ENCODE measurements at places on chromosomes 2 and 18.

DNA sequence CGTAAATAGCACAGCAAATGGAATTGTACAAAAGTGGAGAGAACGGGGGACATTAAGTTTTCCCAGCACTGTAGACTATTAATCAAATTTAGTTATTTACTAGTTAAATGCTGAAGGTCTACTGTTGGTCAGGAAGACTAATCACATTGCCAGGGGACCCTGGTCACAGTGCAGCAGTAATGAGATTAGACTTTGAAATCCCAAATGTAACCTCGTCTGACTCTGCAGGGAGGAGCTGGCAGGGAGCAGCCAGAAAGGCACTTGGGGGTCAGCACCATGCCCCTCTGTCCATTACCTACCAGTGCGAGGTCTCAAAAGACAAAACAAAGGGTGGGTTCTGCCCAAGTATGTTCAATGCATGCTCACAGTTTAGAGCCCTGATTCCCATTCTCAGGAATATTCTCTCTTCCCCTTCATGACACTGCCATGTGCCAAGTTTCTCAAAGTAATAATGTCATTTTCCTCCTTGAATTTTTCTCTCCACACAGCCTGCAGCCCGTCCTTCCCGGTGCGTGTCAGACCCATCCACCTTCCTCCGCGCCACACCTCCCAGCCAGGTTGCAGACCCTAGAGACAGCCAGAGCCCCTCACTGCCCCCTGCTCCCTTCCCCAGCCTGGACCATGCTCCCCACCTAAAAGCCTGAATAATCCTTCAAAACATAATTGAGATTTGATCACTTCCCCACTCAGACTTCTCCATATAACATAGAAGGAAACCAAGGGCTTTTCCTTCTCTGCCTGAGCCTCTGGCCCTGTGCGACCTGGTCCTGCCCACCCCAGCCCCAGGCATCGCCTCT lies 52.5 kb downstream of the TMEM18 start:
- no peak for DNase-seq

DNA sequence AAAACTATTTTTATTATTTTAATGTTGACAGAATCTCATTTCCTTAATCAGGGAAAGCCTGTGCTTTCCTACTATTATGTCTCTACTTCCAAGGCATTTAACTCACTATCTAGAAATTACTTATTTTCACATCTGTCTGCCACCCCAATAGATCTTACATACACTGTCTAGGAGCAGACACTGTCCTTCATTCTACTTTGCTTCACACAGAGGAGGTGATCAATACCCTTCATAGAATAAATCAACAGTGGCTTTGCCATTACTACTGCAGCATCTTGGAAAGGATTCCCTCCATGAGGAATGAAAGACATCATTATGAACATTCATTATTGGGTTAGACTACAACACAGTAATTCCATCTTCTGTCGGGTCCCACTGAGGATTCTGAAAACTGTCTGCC lies 31.7 kb downstream of the CDH20 start:
- DNase-seq = no peak

- peak; percentile 35 for DNase-seq
These were observed 41.8 kb downstream of the NCK2 start for GRCh38 chr2:105786231-105787230.

DNA sequence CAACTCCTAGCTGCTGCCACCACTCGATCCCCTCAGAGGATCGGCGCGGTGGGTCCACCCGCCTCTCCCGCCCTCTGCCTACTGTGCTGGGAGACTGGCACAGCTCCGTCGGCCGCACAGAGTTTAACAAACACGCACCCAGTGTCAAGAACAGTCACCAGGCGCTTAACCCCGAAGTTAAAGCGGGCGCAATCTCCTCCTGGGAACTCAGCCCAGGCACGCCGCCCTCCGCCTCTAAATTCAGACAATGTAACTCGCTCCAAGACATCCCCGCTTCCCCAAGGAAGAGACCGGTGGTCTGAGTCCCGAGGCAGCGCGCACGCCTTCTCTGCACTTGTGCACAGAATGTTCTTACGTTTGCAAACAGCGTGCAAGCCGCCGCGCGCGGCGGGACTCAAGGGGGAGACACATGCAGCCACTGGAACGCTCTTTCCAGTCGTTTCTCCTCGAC lies 533 bp downstream of the CXCR4 start:
- DNase-seq = peak; percentile 62

GRCh38 chr18:31206787-31207381 lies 44.2 kb upstream of the DSC1 start:
- DNase-seq = no peak

- DNase-seq = no peak
These were observed 95.3 kb upstream of the PARD3B start for GRCh38 chr2:204449977-204450376.

DNA sequence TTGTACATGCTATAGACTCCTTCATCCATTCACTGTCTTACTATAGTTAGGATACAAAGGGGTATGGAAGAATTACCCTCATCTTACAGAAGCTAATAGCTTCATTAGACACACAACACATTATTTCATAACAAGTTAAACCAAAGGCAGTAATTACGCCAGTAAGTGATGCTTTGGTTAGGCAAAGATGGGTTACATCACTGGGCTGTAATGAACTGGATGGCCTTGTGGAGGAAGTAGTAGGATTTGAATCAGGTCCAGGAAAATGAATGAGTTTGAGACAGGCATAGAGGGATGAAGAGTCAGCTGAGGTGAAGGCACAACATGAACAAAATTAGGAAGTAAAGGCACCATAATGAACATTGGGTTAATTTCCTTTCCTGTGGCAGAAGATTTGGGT lies 80.1 kb downstream of the SOCS6 start:
- no peak for DNase-seq

GRCh38 chr18:22800551-22800951 lies 132.6 kb upstream of the RBBP8 start:
- no peak for DNase-seq

DNA sequence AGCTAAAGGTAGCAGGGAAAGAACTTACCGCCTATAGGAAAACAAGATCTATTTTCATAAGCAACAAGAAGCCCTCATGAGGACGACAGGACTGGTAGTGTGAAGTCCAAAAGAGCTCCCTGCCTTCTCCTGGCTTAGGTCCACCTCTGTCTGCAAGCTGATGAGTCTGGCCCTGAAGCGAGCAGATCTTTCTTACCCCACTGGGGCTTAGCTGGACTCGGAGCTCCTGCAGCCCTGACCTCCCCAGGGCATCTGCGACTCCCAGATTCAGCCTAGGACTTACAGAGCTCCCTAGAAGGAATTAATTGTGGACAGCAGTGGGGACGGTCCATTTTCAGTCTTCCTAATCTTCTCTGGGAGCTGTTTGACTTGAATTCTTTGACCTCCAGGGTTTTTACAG lies 53.7 kb downstream of the MCFD2 start:
- no peak for DNase-seq

- no peak for DNase-seq
These were observed 251.3 kb downstream of the DLGAP1 start for GRCh38 chr18:4203568-4204437.

DNA sequence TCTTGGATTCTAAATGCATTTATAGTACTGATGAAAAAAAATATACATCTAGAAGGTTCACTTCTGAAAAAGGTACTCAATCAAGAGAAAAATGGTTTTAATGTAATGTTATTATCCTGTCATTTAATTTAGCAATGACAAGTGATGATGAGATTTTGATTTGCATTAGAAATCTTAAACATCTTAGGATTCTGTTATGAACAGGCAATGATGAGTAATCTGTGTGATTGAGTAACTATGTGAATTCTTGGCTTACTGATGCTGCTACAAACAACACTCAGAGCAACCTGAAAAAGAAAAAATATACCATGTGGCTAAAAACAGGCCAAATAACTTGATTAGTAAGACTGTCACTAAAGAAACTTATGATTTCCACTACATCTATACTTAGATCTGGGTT lies 30.1 kb downstream of the RBKS start:
- DNase-seq = no peak

GRCh38 chr2:42794271-42795046 lies 2.1 kb upstream of the HAAO start:
- DNase-seq = no peak

GRCh38 chr2:61670591-61671501 lies 132.7 kb upstream of the XPO1 start:
- peak; percentile 8 for DNase-seq

GRCh38 chr2:238558456-238559099 lies 131.9 kb downstream of the ASB1 start:
- no peak for DNase-seq

GRCh38 chr2:239715606-239716005 lies 309.5 kb downstream of the NDUFA10 start:
- no peak for DNase-seq

GRCh38 chr2:239893236-239893515 lies 132.0 kb downstream of the NDUFA10 start:
- DNase-seq = no peak

GRCh38 chr2:40213071-40213470 lies 238.8 kb downstream of the SLC8A1 start:
- no peak for DNase-seq

DNA sequence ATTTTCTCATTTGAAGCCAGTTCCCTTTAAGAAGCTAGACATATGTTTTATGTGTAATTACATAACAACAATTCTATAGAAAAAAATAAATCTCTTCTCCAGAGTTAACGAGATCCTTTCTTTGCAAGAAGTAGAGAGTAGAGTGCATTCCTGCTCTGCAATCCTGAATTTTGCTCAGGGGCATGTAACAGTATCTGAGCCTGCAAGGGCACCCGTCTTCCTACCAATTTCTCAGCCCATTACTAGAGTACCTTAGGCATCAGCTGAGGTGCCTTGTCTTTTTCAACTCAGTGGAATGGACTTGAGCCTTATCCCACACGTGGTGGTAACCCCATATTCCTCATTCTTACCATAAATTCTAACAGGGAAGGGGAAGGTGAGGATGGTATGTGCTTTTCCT lies 205.9 kb downstream of the IKZF2 start:
- DNase-seq = no peak

DNA sequence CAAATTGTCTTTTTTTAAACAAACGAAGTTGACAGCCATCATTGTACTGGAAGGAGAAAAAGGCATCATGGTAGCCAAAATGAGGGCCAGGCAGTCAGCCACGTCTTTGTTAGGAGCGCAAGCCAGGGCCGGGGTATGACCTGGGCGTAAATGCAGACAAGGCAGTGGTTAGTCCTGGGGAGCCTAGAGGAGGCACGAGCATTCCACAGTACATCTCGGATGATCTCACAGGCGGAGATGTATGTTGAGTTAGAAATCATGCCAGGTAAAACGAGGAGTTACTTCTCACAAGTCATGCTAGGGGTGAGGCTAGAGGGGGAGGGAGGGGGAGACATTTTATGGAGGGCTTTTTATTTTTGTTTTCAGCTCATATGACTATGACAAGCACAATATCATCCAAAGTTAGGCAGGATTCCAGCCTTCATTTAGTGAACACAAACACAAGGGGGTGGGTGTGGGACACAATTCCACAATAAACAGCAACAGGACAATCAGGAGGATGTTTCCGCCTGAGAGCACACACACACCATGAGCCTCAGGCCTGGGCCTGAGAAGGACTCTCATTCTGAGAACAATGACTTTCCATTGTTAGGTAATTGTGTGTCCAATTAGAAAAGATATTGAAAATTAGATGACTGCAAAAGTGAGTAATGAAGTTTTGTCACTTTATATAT lies 64.4 kb upstream of the PGAP1 start:
- DNase-seq = no peak

- DNase-seq = no peak
These were observed 392.7 kb upstream of the SLC8A1 start for GRCh38 chr2:40844353-40845277.

GRCh38 chr2:163347982-163348856 lies 387.6 kb downstream of the FIGN start:
- DNase-seq = no peak

Measured in activated naive CD8-positive, alpha-beta T cell treated with anti-CD3 and anti-CD28 coated beads, Interleukin-2, amount 50 U/mL, for 24 hours (primary cell).